ENCODE measurements at places on chromosomes 1 and 21.

DNA sequence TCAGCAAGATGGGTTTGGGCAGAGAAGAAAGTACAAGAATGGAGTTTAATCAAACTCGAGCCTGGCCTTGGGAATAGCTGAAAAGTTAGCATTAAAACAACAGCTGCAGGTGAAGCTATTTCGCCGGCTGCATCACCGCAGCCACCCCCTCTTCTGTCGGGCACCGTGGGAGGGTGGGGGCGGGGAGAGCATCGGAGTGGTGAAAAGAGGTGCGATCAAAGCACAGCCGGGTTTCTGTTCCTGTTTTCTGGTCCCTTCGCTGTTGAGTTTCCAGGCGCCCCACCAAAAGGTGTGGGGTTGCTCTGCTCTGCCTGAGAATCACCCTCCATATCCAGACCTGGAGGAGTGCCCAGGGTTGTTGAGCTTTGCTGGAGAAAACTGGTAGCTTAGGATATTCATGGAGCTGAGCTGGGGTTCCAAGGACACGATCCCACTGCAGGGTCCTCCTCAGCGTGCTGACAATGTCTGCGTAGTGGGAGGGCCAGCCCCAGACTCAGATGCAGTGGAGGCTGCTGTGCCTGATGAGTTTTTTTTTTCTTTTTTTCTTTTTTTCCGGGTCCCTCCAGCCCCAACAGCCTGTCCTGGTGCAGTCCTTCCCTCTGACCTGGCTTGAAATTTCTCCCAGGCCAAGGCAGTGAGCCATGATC is 127.5 kb upstream of the C1orf174 start:
- no peak for DNase-seq

DNA sequence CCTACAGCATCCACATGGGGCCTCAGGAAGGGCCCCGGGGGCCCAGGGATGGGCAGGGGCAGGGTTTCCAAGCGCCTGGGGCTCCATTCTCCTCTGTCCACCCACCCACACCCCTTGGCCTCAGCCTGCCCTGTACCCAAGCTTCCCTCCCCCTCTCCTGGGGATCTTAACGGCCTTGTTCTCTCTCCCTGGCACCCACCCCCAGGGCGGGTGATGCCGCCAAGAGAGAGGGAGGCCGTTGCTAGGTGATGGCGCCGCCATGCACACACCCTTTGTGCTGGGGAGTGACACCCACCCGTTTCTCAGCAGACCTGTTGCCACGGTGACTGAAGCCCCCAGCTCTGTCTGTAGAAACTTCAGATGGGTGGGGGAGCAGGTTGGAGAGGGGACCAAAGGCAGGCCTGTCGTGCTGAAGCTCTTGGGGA is 7.6 kb downstream of the GPR37L1 start:
- no peak for DNase-seq

DNA sequence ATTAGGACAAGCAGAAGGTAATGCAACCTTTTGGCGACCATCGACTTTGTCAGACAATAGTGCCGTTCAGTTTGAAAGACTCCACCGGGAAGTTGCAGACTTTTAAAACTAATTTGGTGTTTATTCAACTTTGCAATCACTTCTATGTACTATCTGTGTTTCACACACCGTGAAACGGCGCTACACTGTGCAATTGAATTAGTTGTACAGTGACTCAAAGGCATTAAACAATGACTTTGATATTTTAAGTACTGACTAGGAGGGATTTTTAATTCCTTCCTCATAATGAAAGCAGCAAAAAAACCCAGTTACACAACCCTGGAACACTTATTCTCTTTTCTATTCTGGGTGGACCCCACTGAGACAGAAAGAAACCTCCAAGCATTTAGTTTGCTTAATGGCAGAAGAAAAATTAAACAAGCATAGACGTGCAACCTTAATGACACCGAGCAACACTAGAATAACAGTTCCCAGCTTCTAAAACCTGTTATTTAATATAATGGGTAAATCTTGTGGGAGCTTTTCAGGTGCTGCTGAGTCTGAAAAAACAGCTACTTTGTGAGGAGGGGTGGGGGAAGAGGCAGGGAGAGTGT is 176.8 kb downstream of the LMO4 start:
- DNase-seq: no peak

DNA sequence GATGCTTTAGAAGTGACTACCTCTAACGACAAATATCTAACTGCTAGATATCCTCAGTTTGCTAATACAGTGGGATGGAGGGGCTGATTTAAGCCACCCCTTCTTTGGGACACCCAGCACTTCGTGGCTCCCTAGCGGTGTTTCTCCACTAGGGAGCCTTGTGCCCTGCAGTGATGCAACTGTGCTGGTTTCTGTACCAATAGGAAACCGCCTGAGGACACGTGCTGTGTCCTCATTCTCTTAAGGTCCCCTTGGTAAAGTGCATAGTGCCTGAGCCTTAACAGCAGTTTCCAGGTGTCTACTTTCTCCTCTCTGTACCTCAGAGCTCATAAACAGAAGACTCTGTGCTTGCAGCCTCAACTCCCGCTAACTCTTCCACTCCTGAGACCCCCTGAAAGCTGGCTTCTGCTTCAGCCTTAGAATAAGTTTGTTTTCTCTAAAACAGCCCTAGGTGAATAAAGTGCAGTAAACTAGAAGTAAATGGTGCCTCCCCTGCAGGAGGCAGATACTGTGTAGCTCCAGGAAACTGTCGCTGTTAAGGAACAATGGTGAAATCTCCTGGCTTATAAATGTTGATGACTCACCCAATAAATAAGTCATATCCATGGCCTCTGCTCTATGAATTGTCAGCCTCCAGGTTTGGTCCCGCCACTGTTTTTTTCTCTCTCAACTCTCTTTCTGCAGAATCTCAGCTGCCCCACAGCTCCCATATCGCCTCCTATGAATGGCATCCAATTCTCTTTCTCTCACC is 130.4 kb downstream of the AK5 start:
- DNase-seq: no peak

DNA sequence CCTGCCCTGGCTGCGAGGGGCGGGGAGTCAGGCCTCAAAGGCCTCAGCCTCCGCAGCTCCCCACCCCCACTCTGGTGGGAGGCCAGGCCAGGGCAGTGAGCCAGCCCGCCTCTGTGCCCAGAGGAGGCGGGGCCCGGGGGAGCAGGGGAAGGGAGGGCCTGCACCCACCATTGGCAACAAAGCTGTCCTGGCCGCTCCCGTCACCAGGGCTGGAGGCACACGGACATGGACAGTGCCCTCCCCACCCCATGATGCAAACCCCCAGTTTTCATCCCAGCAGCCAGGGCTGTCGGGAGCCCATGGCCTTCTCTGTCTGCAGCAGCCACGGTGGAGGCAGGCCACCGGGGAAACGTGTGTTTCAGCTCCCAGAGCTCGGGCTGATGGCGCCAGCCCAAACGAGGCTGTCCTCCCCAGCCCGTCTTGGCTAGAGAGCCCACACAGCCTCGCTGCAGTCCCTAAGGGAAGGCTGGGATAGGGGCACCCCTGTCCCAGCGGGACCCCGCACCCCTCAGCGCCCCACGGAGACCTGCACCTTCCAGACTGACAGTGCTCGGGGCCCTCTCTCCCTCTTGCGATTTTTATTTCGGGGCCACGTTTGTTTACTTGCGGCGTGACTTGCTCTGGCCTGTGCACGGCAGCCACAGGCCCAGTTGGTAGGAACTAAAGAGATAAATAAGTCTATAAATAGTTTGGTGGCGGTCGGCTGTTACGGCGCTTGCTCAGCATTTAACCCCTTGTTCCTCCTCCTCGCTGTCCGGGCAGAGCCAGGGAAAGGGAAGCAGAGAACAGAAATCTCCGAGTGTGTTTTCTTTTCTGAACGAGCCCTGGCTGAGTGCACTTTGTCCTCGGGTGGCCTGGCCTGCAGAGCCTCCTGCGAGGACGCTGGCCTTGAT is 101.8 kb downstream of the PRDM16 start:
- DNase-seq: peak; percentile 39

DNA sequence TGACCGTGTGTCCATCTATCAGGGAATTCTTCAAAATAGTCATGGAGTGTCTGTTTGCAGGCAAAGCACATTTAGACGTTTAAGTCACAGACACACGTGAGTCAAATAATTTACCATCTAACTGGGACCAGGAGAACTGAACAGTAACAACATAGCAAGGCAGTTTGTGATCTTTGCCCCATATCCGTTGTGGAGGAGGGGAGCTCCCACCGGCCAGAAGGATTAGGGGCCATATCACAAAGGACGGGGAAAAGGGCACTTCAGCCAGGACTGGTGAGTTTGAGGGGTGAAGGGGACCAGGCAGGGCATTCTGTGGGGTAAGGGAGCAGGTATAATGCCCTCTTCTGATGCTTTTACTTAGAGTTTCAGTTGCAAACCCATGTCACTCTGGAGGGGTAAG is 22.9 kb downstream of the ELAPOR1 start:
- DNase-seq: no peak

DNA sequence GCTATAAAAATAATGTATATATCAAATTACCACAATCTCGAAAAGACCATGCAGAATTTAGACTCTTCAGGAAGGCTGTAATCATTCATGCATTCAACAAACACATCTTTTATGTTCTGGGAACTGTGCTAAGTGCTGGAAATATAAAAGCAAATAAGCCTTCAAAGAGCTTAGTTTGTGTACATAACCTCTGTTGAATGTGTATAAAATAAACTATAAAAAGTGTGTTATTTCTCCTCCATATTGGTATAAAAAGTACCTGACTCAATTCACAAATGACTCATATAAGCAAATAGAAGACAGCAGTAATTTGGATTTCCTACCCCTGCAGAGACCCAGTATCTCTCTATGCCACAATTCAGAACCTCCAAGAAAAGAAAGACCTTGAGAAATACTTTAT is 36.8 kb downstream of the RAB3GAP2 start:
- no peak for DNase-seq
